ENCODE measurements at places on chromosomes 7 and 10. TPM values are rescaled to one million over a fixed set of nuclear protein-coding genes. Genes with fewer than 3 reads are reported as not detected.

Gene TLX1
- not detected for total RNA-seq

Gene LARP4B
- 86.1 TPM for total RNA-seq

Gene DYNC1I1
- total RNA-seq: not detected

Gene DNAJC12
- total RNA-seq: 0.79 TPM

Gene GPR15LG
- not detected for total RNA-seq

Gene EFCAB10
- total RNA-seq: not detected

Gene ZNF727
- 0.57 TPM for total RNA-seq

Gene GNAT3
- total RNA-seq: not detected

Gene SLC18A2
- total RNA-seq: not detected

Gene LBX1
- not detected for total RNA-seq

Gene CDHR1
- total RNA-seq: 0.07 TPM

Gene UNC5B
- not detected for total RNA-seq

Gene NODAL
- not detected for total RNA-seq

Gene FGFBP3
- 1.5 TPM for total RNA-seq

Gene ZNHIT1
- 67.4 TPM for total RNA-seq

Gene BAZ1B
- total RNA-seq: 96.5 TPM

Gene GLI3
- not detected for total RNA-seq

Gene EVX1
- not detected for total RNA-seq

Gene IFIT2
- 9.9 TPM for total RNA-seq

Gene ASB10
- total RNA-seq: not detected

Gene SLC16A12
- not detected for total RNA-seq

Gene PRKAG2
- 27.5 TPM for total RNA-seq

Gene RNF32
- total RNA-seq: 2.2 TPM

Gene PLCE1
- total RNA-seq: 0.02 TPM

Gene LIPM
- not detected for total RNA-seq

Gene SRPK2
- 48.5 TPM for total RNA-seq

Gene CTNNA3
- 0.58 TPM for total RNA-seq

Gene PLXNA4
- total RNA-seq: 23.3 TPM

Gene NOLC1
- total RNA-seq: 80.5 TPM

Gene MYH16
- not detected for total RNA-seq

Gene ASZ1
- not detected for total RNA-seq

Gene ASAH2B
- total RNA-seq: 2.3 TPM

Gene SLC13A1
- not detected for total RNA-seq

Data from activated CD4-positive, alpha-beta T cell treated with anti-CD3 and anti-CD28 coated beads, Interleukin-2, amount 10 ng/mL, durations not matched to agents 7 days and 5 days (primary cell).